Daoy (cell line): ENCODE measurements at places on chromosomes 5 and 9. TPM values are rescaled to one million over a fixed set of nuclear protein-coding genes. Genes with fewer than 3 reads are reported as not detected.
A peak's percentile ranks its signal among the peaks of the same experiment; 100 is the strongest.

ARPC5L gene
- 52.8 and 81.8 TPM in 2 replicates for total RNA-seq

STPG3 gene
- total RNA-seq: not detected in 2 replicates

ZFR gene
- 72.8 and 80.6 TPM in 2 replicates for total RNA-seq

PCDHGC3 gene
- total RNA-seq: 37.0 and 41.5 TPM in 2 replicates

C5orf52 gene
- total RNA-seq: not detected in 2 replicates

DNA sequence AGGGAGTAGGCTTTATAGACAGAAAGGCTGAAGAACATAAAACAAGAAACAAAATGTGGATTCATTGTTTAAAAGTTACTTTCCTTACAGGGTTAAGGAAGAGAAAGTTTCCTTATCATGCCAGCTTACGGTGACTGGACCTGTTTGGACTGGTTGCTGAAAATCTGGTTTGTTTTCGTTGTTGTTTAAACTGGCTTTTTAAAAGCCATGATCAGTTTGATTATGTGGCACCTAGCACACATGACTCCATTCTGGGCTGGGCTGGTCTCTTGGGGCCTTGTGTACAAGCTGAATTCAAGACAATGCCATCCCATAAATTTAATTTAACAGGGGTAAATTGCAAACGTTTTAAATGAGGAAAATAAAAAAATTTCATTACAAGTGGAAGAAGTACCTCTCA, 18.4 kb upstream of the ZNF474 start:
- DNase-seq: no peak

DNA sequence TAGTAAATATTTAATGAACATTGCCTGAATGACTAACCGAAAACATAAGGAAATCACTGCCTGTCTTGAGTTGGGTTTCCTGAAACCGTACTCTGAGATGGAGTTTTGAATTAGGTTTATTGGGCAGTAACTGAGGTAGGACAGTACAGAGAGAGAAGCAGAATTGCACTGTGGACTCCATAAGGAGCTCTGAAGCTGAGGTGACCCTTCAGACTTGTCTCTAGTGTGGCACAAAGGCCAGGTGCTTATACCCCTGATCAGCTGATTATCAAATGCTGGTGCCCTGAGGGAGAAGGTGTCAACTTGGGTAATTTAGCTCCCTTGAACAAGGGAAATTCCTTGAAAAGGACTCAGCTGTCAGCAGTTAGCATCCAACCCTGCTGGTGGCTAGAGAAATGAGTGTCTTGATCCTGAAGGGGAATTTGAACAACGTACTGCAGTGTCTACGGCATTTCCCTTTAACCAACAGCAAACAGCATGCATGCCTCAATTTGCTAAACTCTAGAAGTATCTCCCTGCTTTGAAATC, 135.0 kb upstream of the SMARCA2 start:
- no peak for DNase-seq

GRCh38 chr9:35510383-35510753, 20.5 kb downstream of the RUSC2 start:
- no peak for DNase-seq

GRCh38 chr5:19795218-19795617, 192.8 kb downstream of the CDH18 start:
- DNase-seq: peak; percentile 21

DNA sequence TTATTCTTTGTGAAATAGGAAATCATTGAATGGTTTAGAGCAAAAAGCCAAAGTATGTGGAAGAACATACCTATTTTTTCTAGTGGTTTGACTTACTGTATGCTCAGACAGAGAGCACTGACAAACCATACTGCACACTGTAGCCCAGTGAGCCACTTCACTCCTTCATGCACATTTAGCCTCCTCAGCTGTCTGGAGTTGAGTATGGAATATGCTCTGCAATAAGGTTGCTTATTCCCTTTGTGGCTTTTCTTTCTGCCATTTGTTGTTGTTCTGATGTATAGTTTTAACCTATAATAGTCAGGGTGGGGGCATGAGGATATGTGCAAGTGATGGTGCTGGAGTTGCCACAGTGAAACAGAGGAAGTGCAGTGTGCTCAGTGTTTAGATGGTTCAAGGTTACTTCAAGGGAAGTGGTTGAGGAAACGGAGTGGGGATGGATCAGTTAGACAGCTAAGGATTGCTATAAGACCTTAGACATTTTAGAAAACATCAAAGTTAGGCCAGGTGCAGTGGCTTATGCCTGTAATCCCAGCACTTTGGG, 100.7 kb downstream of the CDC42SE2 start:
- DNase-seq: no peak

- no peak for DNase-seq
Observed at GRCh38 chr9:116394894-116395698, 241.5 kb downstream of the PAPPA start.

DNA sequence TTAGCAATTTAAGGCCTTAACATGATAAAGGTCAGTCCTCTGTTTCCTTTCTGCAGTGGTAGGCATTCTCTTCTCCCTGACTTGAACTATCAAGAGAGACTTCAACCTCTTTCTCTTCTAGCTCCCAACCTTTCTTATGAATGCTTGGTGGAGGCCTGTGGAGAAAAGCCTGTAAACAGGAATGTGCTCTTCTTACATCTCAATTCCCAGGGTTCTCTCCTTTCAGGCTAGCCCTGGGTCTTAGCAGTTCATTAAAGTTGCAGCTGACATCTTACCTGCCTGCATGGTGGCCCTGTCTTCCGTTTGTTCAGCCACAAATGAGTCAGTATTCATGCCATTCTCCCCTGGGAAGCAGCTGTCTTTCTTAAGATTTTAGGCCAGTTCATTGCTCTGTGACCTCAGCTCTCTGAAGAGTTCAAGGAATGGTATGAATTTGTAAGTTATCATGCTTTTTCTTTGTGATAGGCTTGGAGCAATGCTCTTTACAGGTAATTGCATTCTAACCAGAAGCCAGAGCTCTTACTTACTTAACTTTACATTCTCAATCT, 77.8 kb downstream of the ADCY2 start:
- DNase-seq: no peak

- no peak for DNase-seq
Observed at GRCh38 chr9:23036416-23036815, 589.8 kb downstream of the DMRTA1 start.

GRCh38 chr9:88531920-88532698, 2.9 kb upstream of the NXNL2 start:
- no peak for DNase-seq

DNA sequence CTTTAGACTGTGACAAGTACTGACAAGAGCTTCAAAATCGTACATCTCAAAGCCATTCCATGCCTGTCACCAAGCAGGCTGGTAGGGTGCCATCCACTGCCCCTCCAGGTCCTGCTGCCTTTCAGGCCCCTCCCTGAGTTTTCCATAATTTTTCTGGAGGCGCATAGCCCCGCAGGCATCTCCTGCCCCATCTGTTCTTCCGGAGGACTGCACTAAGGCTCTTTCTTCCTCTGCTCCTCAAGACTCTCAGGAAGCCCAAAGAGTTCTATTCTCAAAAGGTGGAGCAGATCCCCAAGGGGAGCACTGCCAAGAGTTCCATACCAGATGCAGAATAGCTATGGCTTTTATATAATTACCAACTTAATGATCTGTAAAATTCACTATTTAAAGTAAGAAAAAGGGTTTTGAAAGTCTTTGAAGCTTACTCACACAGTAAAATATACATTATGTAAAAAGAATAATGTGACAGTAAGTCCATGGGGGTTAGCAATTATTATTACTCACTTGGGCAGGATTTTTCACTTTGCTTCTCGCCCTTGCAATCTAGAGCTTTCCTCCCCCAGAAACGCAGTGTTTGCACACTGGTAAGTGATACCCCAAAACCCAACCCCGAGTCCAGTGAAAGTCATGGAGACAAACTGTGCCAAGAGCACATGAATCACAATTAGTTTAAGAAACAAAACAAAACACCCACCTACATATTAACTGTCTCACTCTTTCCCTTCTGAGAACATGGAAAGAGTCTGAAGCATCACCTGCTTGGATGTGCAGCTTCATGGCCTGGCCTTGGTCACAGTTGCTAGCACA, 114.1 kb upstream of the DAPK1 start:
- peak; percentile 73 for DNase-seq

DNA sequence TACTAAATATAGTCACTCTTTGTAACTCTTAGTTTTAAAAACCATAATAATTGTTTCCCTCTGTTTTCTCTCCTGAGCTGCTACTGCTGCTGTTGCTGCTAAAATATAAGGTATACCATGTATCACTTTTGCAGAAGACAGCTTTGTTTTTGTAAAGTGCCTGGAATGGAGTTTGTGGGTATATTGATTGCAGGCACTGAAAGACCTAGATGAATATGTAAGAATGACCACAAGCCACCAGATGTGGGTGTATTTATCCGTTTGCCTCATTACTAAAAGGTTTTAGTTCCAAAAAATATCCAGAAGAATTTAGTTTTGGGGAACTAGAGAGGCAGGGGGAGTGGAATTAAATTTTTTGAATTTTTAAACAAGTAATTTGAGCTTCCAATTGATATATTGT, 151.1 kb upstream of the CDKN2B start:
- no peak for DNase-seq
